Activated B cell treated with CpG ODN at 0.5 μM for 24 hours (primary cell): ENCODE measurements at places on chromosomes 2 and 18.

GRCh38 chr2:10839813-10840212 lies 27.2 kb upstream of the PDIA6 start:
- H3K27ac ChIP-seq: no peak overlapping the region
- no peak for DNase-seq
- H3K4me3 ChIP-seq: no peak overlapping the region
- peaks cover 1% of the 10 kb centered on the region for H3K36me3 ChIP-seq

GRCh38 chr2:241064008-241064801 lies 37.9 kb downstream of the MTERF4 start:
- DNase-seq: peak; percentile 37
- peak overlapping the region; percentile 55 for H3K4me3 ChIP-seq
- peaks cover 2% of the 10 kb centered on the region for H3K4me1 ChIP-seq
- H3K27me3 ChIP-seq: peaks cover 3% of the 10 kb centered on the region

DNA sequence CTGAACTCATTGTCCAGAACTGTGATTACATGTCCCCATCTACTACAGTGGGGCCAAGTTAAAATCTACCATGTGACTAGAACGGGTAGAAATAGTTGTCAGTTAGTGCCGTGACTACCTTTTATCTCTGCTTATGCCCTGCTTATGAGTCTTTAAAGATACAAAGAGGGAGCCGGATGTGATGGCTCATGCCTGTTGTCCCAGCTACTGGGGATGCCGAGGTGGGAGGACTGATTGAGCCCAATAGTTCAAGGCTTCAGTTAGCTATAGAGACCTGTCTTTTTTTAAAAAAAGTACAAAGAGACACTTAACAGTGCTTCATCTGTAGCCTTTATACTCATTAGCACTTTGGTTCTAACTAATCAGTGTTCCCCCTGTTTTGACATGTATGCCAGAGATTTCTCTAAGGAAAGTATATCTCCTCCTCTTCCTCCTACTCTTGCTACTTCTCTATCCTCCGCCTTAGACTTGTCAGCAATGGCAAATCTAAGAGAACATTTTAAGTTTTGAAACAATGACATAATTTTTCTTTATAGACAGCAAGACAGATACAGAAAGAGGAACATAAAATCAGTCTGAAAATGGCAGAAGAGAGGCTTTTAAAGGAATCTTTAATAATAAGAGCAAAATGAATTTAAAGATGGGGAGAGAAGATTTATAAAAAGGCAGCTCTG lies 45.0 kb downstream of the NBEAL1 start:
- H3K27ac ChIP-seq: no peak overlapping the region
- no peaks in the 10 kb centered on the region for H3K4me1 ChIP-seq
- H3K4me3 ChIP-seq: no peak overlapping the region
- no peak for DNase-seq
- no peaks in the 10 kb centered on the region for H3K27me3 ChIP-seq
- H3K36me3 ChIP-seq: peaks cover 24% of the 10 kb centered on the region

- H3K27me3 ChIP-seq: no peaks in the 10 kb centered on the region
- H3K4me1 ChIP-seq: no peaks in the 10 kb centered on the region
- H3K27ac ChIP-seq: no peak overlapping the region
- H3K36me3 ChIP-seq: no peaks in the 10 kb centered on the region
- DNase-seq: no peak
These were observed 1300.0 kb upstream of the FAM98A start for GRCh38 chr2:34899079-34899478.

GRCh38 chr2:95359501-95359930 lies 43.0 kb upstream of the FAHD2A start:
- H3K4me3 ChIP-seq: no peak overlapping the region
- no peaks in the 10 kb centered on the region for H3K4me1 ChIP-seq
- DNase-seq: no peak
- H3K36me3 ChIP-seq: no peaks in the 10 kb centered on the region
- peaks cover 12% of the 10 kb centered on the region for H3K27me3 ChIP-seq

- no peaks in the 10 kb centered on the region for H3K4me1 ChIP-seq
- DNase-seq: no peak
- H3K4me3 ChIP-seq: no peak overlapping the region
- peaks cover 74% of the 10 kb centered on the region for H3K36me3 ChIP-seq
These were observed 278.2 kb upstream of the EPAS1 start for GRCh38 chr2:46018773-46019591.

GRCh38 chr2:150526006-150526405 lies 38.5 kb upstream of the RND3 start:
- H3K27ac ChIP-seq: no peak overlapping the region
- no peak for DNase-seq
- no peaks in the 10 kb centered on the region for H3K4me1 ChIP-seq
- H3K27me3 ChIP-seq: no peaks in the 10 kb centered on the region
- H3K36me3 ChIP-seq: no peaks in the 10 kb centered on the region

- H3K27ac ChIP-seq: no peak overlapping the region
- H3K4me3 ChIP-seq: no peak overlapping the region
- H3K36me3 ChIP-seq: no peaks in the 10 kb centered on the region
- no peaks in the 10 kb centered on the region for H3K4me1 ChIP-seq
- H3K27me3 ChIP-seq: peaks cover 8% of the 10 kb centered on the region
These were observed 18.9 kb upstream of the MAL start for GRCh38 chr2:95006588-95006987.

DNA sequence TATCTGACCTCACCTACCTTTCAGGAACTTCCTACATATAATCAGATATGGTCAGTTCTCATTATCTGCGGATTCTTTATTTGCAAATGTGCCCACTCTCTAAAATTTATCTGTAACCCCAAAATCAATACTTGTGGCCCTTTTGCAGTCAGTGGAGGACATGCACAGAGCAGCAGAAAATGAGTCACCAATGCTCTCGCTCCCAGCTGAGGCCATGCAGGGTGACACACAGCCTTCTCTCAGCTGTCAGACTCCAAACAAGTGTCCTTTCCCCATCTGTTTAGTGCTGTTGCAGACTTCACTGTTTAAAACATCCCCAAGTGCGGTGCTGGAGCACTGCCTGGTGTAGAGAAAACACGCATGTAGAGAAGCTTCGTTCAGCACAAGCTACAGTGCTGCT lies 171.9 kb upstream of the SALL3 start:
- no peaks in the 10 kb centered on the region for H3K27me3 ChIP-seq
- no peak overlapping the region for H3K27ac ChIP-seq
- H3K4me1 ChIP-seq: no peaks in the 10 kb centered on the region
- no peaks in the 10 kb centered on the region for H3K36me3 ChIP-seq
- no peak for DNase-seq

- no peak overlapping the region for H3K27ac ChIP-seq
- no peak overlapping the region for H3K4me3 ChIP-seq
- no peak for DNase-seq
- no peaks in the 10 kb centered on the region for H3K36me3 ChIP-seq
These were observed 16.6 kb upstream of the STK17B start for GRCh38 chr2:196187898-196188458.

- H3K4me1 ChIP-seq: peaks cover 7% of the 10 kb centered on the region
- H3K27ac ChIP-seq: no peak overlapping the region
- DNase-seq: no peak
- no peaks in the 10 kb centered on the region for H3K36me3 ChIP-seq
These were observed 124.1 kb downstream of the ANKRD30BL start for GRCh38 chr2:132037527-132038178.

DNA sequence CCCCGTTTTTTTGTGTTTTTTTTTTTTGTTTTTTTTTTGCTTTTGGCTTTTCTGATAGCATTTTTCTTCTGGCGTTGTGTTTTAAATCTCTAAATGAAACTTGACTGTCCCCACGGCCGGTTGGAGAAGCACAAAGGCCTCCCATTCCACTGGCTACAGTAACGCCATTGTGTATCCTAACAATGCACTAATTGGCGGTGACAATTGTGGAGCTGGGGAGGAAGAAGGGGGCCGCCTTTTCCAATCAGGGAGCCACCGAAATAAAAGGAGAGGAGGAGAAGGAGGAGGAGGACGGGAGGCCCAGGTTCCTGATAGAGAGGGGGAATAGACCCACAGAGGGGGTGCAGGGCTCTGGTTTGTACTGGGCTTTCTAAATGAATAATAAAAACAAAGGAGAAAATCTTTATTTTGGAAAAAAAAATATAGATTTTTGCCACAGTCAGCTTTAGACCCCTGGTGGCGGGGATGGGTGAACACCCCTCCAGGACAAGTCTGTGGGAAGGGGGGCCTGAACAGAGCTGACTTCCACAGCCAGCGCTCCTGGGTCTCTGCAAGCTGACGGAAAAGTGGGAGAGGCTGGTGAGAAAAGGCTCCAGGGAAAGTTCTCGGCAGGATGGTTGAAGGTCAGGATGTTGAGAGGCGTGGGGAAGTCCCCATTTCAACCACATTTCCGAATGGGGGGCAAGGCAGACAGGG lies 43.7 kb upstream of the FZD5 start:
- no peak overlapping the region for H3K4me3 ChIP-seq
- no peaks in the 10 kb centered on the region for H3K27me3 ChIP-seq
- no peaks in the 10 kb centered on the region for H3K36me3 ChIP-seq
- no peak overlapping the region for H3K27ac ChIP-seq
- DNase-seq: no peak

DNA sequence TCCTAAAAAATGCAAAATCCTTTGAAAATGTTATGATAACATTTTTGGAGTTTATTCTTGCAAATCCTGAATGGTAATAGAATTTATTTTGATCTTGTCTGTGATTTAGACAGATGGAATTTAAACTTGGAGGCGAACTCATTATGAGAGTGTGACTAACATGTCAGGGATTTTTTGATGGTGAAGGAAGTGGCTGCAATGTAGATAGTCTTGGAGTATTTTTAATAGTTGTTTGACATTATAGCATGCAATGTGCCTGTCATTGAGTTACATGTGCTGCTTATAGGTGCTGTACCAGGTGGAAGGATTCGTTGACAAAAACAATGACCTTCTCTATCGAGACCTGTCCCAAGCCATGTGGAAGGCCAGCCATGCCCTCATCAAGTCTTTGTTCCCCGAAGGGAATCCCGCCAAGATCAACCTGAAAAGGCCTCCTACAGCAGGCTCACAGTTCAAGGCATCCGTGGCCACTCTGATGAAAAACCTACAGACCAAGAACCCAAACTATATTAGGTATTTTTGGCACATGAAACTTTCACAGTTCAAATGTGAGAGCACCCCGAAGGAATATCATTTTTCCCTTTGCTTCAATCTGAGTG lies 141.8 kb downstream of the MYO1B start:
- peaks cover 3% of the 10 kb centered on the region for H3K4me1 ChIP-seq
- DNase-seq: no peak
- H3K27ac ChIP-seq: no peak overlapping the region

DNA sequence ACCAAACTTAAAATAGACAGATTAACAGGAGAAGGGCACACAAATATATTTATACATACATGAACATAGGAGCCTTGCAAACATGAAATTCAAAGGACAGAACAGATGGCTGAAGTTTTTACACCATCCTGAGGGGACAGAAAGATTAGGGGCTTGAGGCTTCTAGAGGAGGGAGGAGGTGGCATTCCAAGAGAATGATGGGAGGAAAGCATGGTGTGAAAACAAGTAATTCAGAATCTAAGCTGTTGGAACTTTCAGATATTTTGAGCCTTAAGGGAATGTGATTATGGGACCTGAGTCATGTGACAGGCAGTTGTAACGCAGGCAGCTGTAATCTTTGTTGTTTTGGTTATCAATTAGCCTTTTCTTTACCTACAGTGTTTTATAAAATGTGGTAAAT lies 225.2 kb upstream of the SPOPL start:
- H3K27me3 ChIP-seq: no peaks in the 10 kb centered on the region
- no peaks in the 10 kb centered on the region for H3K4me1 ChIP-seq
- no peak overlapping the region for H3K4me3 ChIP-seq
- H3K27ac ChIP-seq: no peak overlapping the region
- H3K36me3 ChIP-seq: no peaks in the 10 kb centered on the region

GRCh38 chr2:101106453-101107181 lies 44.6 kb downstream of the TBC1D8 start:
- no peaks in the 10 kb centered on the region for H3K4me1 ChIP-seq
- H3K27ac ChIP-seq: no peak overlapping the region
- no peaks in the 10 kb centered on the region for H3K27me3 ChIP-seq
- no peak for DNase-seq
- H3K4me3 ChIP-seq: no peak overlapping the region

DNA sequence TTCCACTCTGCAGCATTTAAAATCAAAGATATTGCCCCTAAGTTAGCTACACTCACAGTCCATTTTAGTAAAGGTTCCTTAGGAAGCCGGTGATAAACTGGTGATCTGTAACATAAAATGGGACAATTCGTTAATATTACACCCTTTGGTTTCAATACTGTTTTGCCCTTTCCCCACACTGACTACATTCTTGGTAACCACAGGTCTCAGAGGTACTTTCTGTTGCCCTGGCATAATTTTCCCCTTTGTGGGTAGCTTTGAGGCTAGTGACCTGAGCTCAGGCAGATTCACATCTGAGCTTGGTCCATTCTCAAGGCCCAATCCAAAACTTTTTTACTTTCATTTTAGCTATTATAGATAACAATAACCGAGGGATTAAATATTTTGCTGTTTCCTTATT lies 32.9 kb upstream of the CSRNP3 start:
- H3K27me3 ChIP-seq: no peaks in the 10 kb centered on the region
- no peak for DNase-seq
- no peaks in the 10 kb centered on the region for H3K4me1 ChIP-seq
- no peak overlapping the region for H3K4me3 ChIP-seq
- no peak overlapping the region for H3K27ac ChIP-seq

GRCh38 chr2:71064110-71064611 lies 4.3 kb upstream of the NAGK start:
- peak overlapping the region; percentile 91 for H3K27ac ChIP-seq
- H3K4me3 ChIP-seq: peak overlapping the region; percentile 2
- no peak for DNase-seq
- peaks cover 9% of the 10 kb centered on the region for H3K36me3 ChIP-seq
- H3K27me3 ChIP-seq: no peaks in the 10 kb centered on the region

DNA sequence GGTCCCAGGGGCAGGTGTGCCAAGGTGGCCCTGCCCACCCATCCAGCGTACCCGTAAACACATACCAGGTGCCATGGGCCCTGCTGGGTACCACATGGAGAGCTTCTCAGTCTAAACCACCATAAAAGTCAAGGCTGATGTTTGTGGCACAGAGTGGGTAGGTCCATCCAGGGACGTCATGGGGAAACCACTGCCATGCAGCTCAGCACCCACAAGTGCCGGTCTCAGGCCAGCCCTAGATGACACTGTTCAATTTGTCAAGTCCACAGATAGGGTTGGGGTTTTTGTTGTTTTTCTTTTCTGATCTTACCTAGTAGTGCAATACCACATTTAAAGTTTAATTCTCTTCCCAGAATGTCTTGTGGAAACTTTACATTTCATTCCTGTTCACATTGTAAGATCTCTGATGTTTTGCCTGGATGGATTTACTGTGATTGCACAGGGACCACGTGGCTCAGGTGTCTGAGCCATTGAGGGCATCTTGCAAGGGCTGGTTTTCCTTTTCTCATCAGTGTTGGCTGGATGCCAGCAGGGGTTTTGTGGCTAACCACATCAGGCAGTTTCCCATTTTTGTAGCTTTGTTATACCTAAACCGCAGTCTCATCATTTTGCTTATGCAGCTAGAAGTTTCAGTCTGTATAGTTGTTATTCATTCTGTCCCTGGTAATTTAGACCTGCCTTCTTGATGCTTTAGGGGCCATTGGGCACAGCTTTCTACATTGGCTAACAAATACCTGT lies 64.7 kb downstream of the STK25 start:
- peaks cover 73% of the 10 kb centered on the region for H3K36me3 ChIP-seq
- no peak overlapping the region for H3K27ac ChIP-seq
- DNase-seq: peak; percentile 48
